ENCODE measurements at places on chromosomes 7 and 10. TPM values are rescaled to one million over a fixed set of nuclear protein-coding genes. Genes with fewer than 3 reads are reported as not detected.

The PARP12 gene
- 19.4 TPM for total RNA-seq

The INMT gene
- 12.0 TPM for total RNA-seq

The TMEM213 gene
- total RNA-seq = not detected

The HSPA12A gene
- 25.8 TPM for total RNA-seq

Measured in smooth muscle cell of the pulmonary artery (primary cell).